Retina (tissue), 1 donor: ENCODE measurements at places on chromosomes 3 and 15.
A peak's percentile ranks its signal among the peaks of the same experiment; 100 is the strongest.

DNA sequence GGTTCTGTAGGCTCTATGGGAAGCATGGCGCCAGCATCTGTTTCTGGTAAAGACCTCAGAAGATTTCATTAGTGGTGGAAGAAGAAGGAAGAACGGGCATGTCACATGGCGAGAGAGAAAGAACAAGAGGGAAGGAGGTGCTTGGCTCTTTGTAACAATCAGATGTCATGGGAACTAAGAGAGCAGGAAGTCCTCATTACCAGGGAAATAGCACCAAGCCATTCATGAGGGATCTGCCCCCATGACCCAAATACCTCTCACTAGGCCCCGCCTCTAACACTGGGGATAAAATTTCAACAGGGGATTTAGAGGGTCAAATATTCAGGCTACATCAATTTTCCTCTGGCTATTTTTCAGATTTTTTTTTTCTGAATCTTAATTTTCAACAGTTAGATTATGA, 954.3 kb downstream of the SQOR start:
- no peak for DNase-seq

DNA sequence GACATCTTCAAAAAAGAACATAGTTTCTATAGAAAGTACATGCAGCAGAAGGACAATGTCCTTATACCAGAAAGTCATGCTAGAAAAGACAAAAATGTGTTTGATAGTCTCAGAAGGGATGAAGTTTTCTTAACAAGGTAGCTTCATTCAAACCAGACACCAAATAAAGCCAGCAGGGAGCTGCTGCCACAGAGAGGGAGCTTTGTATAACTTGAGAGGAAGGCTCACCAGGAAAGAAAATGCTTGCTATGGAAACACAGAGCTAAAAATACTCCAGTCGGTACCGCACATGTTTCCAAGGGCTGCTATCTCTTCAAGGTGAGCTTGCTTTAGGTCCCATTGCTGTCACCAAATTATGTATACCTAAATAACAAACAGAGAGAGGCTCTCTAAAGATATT, 1074.8 kb upstream of the ALCAM start:
- DNase-seq = no peak

- no peak for DNase-seq
Observed at GRCh38 chr15:55218056-55218455, 21.3 kb upstream of the RSL24D1 start.

- no peak for DNase-seq
Observed at GRCh38 chr15:45743426-45744235, 108.8 kb downstream of the SQOR start.

GRCh38 chr3:176948151-176948550, 249.1 kb downstream of the TBL1XR1 start:
- DNase-seq = no peak

- DNase-seq = no peak
Observed at GRCh38 chr3:102179326-102180177, 255.3 kb upstream of the ZPLD1 start.

- no peak for DNase-seq
Observed at GRCh38 chr3:177370246-177370822, 173.1 kb upstream of the TBL1XR1 start.

DNA sequence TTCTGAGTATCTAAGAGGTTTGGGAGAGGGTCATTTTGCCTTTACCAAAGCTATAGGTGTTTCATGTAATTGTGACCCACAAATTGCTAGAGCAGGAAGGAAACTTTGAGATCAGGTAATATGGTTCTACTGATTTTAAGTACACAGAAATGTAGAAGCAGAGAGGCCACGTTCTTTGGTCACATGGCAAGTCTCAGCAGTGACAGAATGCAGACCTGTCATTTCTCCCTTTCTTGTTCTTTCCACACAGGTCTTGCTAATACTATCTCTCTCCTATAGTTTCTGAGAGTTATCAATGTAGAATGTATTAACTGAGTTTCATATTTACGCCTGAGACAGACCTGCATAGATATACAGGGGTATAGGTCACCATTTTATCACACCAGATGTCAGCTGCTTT, 10.9 kb upstream of the RTP1 start:
- DNase-seq = no peak

GRCh38 chr3:113249601-113250000, 38.2 kb downstream of the BOC start:
- no peak for DNase-seq

GRCh38 chr3:127929818-127930413, 14.9 kb downstream of the KBTBD12 start:
- no peak for DNase-seq

DNA sequence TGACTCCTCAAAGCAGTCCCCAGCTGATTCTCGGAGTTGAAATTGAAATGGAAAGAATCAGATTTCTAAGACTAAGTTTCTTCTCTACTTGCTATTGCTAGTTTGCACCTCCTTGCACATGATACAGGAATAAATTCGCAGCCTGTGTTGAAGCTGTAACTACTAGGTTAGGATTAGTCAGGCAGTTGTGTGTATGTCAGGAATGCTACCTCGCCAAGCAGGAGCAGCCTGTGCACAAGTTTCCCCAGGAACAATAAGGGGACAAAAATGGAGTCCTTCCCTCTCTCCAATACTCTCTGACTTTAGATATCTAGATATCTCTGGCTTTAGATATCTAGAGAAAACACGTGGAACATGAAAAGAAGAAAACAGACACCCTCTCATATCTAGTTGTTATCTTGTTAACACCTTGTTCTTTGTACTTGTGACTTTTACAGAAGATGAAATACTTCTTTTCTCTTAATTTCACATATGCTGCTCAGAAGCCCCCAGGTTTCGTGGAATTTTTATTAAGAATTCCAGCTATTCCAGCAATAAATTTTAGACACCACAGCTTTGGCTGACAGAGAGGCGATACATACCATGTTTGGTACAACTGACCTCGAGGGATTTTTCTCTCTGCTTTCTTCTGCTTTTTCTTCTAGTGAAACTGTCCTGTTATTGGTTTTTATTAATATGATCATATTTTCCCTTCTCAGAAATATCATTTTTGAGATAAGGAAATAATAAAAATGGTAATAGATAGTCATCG, 56.1 kb upstream of the CMSS1 start:
- DNase-seq = no peak

DNA sequence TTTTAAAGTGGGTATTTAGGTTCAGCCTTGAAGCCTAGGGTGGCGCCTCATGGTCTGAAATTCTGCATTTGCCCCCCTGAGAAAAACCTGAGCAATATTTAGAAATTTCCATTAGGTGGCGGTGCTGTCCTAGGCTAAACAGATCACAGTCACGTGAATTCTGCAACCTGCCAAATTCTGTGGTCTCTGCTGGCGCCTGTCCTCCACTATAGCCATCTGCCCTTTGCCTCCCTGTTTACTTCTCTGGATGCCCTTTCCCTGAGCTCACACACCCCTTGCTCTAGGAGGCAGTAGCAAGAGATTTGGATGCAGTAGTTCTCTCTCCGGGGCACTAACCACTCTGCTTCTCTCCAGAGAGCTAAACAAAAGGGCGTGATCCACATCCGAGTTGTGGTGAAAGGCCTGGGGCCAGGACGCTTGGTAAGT, 9.1 kb downstream of the MRPS11 start:
- DNase-seq = peak; percentile 38

DNA sequence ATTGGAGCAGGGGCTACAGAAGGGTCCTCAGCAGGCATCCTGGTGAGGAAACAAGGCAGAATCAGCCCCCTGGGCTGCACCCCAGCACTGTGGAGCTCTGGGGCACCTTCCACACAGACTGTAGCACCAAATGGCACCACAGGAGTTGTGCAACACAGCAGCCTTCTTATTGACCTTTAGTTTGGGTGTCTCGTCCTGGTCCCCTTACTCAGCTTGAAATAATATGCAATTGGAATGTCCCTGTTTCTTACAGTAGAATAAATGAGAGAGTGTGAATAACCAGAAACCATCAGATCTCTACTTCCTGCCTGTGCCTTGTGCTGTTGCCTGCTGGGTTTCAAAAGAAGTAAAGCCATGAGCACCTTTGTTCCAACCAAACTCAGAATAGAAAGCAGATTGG, 44.5 kb downstream of the RPLP1 start:
- no peak for DNase-seq

GRCh38 chr3:66457252-66457651, 43.6 kb downstream of the LRIG1 start:
- DNase-seq = no peak

- no peak for DNase-seq
Observed at GRCh38 chr3:188848947-188849346, 322.8 kb upstream of the TPRG1 start.

DNA sequence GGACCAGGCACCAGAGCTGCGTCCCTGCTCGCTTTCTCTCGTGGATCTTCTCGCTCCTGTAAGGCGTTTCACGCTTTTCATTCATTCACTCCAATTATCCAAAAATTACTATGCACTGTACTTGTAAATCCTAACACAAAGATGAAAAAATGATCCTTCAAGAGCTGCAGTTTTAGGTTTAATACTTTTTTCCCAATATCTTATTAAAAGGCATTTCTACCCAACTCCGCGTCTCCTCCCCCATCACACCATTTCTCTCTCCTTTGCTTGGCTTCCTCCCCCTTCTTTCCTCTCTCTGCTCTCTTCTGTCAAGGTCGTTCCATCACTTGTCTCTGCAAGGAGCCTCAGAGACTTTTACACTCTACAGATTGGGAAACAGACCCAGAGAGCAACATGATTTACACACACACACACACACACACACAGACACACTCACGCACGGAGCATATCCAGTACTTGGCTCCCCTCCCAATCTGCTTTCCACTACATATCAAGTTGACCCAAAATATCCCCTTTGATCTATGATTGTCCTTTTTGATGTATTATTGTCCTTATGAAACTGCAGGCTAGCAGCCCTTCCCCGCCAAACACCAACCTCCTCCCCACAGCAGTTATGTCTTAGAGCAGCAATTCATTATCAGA, 479 bp upstream of the CLDN1 start:
- no peak for DNase-seq

- no peak for DNase-seq
Observed at GRCh38 chr3:60758171-60758570, 493.1 kb downstream of the FHIT start.

DNA sequence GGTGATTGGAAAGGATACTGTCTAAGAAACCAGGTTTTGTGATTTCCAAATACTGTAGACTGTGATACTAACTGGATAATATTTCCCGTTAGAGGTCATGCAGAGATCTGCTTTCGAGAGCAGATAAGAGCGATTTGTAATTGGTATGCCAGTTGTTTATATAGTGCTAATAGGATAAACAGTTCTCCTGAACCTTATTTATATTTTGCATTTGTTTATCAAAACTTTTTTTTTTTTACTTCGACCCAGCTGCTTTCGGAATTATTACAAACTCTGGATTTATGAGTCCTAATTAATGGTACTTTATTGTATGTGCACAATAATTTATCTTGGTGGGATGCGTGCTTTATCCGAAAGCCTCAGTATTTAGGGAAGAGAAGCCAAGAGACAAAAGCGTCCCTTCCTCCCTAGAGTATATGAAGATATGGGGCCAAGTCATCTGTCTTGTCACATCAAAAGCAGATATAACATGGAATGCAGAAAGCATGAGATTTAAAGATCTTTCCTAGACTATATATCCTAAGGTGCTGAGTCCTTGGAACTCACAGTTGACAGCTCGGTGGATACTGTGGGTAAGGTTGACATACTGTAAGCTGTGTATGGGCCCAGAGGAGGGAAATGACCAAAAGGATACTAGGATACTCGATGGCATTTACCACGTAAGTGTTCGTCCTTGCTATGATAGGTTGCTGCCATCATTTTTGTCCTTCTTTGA, 62.2 kb downstream of the SMAD6 start:
- DNase-seq = no peak

- DNase-seq = no peak
Observed at GRCh38 chr15:58378241-58379085, 53.3 kb upstream of the LIPC start.

GRCh38 chr3:119976214-119976613, 118.0 kb downstream of the GSK3B start:
- DNase-seq = no peak

DNA sequence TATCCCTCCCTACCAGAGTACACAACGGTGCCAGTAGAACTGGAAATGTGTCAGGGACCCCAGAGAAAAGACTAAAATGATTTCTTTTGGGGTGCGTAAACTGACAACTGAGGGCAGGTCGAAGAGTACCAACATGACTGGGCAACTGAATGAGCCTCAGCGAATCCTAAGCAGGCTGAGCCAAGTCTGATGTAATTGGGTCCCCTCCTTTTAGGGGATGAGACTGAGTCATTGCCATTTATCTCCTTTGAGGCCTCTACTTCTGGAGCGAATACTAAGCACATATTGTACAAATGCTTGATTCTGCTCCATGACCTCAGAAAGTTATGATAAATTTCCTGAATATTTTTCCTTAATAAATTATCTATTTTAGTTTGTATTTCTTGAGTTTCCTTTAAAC, 17.3 kb upstream of the GPR156 start:
- no peak for DNase-seq

GRCh38 chr15:39710681-39711080, 72.0 kb downstream of the FSIP1 start:
- no peak for DNase-seq

GRCh38 chr3:141795276-141795675, 32.1 kb downstream of the GRK7 start:
- DNase-seq = no peak

GRCh38 chr3:85912980-85913379, 954.2 kb downstream of the CADM2 start:
- DNase-seq = no peak

DNA sequence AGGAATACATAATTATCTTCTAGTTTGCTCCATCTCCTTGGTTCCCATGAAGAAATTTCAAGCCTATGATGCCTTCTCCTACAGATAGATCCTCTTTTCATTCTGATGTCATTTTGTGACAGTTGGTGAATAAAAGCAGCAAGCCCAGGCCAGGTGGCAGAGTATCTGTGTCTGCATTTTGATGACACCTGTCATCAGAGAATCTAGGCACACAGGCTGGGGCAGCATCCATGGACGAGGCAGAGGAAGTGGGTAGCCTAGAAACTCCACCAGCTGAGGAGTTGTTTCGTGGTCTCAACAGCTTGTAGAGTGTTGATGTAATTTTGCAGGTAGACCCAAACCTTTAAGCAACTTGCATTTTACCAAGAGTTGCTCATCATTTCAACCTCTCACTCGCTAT, 269.8 kb downstream of the FEZF2 start:
- no peak for DNase-seq

DNA sequence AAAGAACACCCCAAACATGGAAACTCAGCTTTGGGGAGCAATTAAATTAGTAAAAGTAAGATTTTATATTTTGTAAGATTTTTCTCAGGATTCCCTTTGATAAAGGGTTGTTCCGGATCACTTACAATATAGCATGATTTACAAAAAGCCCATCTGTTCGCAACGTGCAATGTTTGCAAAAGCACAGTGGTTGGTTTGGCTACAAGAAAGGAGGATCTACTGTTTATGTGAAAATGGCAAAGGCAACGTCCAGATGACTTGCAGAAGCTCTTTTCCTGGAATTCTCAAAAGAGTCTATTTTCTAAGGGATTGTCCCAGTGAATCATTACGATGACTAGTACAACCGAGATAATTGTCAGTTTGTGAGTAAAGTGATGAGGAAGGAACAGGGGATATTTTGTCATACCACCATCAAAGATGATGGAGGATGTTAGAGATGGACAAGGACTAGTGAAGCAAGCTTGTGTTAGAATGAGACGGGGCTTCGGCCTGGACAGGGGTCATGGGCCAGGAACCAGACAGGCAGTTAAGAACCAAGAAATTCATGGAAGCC, 71.6 kb downstream of the CRYGS start:
- DNase-seq = no peak
